ENCODE measurements at places on chromosomes 5 and 9.

- no peak for DNase-seq
Measured at GRCh38 chr5:160188141-160189015, 40.9 kb upstream of the FABP6 start.

GRCh38 chr5:78699552-78700153 lies 51.1 kb upstream of the LHFPL2 start:
- no peak for DNase-seq

DNA sequence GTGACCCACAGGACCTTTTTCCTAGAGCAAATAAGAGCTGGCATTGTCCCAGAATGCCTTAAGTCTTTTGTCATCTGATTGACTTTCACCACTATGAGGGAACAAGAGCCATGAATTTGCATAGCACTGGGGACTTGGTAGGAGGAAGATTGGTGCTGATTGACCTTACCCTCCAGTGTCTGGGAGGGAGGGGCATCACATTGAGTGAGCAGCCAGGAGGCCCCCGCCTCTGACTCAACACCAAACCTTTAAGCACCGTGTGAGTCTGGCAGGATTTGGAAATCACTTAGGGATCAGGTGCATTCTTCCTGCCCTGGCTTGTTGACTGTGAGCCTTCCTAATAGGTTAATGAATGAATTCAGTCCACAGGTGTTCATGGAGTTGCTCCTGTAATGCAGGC lies 40.7 kb downstream of the WNK2 start:
- DNase-seq, result no peak

DNA sequence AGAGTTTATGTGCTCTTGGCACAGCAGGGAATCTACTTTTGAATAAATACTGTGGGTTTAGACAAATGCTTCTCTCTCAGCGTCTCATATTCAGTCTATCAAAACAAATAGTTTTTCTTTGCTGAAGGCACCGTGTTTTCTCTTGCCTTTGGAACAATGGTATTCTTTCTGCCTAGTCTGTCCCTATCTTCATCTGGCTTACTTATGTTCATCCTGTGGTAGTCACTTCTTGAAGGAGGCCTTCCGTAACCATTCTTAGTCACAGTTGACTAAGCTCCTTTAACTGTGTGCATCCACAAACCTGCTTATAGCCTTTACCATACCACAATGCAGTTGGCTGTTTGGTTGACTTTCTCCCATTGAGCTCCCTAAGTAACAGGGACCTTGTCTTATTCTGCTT lies 45.9 kb downstream of the LARP1 start:
- DNase-seq, result no peak

- DNase-seq, result no peak
Measured at GRCh38 chr9:14207352-14207995, 106.5 kb downstream of the NFIB start.

DNA sequence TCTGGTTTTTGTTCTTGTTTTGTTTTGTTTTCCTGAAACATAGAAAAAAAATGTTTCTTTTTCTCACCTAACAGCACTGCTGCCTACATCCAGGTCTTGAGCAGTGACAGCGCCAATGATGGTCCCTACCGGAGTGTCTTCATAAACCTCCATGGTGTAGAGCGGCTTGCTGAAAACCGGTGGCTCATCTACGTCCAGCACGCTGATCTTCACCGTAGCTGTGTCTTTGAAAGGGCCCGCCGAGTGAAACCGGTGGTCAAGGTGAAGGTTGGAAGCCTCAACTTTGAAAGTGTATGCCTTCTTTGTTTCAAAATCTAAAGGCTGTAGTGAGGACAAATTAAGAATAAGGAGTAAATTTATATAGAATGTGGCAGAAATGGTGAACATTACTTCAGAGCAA lies 1051.0 kb downstream of the CDH12 start:
- DNase-seq, result no peak

DNA sequence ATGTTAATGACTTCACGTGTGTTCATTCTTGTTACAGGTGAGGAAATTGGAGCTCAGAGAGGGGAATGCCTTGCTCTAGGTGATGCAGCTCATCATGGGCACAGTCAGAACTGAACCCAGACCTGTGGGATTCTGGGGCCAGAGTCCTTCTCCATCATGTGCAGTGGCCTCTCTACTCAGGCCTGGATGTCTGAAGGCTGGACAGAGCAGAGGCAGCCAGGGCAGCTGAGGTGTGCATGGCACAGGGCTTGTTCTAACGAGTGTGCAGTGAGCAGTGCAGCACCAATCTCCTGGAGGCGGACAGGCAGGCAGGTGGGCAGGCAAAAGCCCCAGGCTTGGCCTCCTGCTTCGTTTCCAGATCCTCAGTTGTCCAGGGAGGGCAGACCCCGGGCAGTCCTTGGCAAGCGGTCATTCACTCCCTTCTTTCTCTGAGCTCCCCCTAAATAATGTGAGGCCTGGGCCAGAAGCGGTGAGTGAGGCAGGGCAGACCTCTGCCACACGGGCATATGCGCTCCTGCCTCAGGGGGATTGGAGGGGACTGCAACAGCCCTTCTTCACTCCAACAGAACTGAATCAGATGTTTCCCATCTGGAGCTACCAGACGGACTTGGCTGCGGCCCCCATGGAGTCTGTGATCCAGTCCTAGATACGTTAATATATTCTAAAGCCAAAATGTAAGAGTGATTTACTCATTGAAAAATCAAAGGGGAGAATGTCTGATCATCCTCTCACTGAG lies 68.7 kb upstream of the FSTL4 start:
- DNase-seq, result no peak

DNA sequence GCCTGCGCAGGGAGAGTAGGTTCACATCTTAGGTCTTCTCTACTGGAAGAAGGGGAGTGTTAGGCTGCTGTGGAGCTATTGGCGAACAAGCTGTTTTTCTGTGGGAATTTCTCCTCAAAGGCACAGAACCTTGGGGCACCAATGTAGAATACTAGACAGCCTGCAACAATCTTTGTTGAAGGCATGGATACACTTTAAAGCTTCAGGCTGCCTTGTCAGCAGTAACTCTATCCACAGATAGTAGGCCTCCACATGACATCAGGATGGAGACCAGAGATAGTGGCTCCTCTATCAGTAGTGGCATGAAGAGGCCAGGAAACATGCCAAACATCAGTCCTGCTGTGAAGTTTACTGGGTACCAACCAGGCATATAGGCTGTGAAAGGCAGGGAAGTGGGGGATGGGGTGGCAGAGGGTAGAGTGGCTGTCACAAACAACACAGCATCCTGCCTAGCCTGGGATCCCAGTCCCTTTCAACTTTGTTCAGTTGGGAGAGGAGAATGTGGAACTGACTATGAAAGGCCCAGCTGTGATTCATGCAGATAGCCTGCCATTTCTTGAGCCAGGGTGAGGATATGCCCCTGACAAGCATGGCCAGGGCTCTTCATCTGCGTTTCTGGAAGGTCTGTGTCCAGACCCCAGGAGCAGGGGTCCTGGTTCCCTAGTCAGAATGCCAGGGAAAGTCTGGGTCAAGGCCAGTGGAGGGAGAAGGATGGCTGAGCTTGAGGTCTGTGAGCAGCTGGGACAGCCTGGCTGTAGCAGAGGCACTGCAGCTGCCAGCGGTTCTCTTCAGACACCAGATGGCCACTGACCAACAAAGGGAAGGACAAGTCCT lies 1.0 kb upstream of the HK3 start:
- DNase-seq, result no peak

DNA sequence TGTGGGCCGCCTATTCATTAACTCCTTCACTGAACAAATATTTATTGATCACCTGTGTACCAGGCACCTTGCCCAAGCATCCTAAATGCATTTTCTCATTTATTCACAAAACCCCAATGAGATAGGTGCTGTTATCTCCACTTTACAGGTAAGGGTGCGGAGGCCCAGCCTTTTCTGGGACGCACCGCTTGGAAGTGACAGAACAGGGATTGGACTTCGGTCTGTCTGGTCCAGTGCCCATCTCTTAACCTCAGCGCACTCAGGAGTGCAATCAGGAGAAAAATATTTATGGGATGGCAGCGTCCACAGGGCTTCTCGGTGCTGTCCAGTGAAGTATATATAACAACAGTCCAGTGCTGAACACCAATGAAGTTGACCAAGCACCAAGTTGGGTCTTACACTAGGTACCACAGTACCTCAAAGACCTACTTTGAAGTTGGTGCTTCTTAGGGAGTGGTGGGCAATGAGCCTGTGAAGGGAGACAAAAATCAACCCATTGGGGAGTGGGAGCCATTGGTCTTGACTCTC lies 18.9 kb upstream of the GARNL3 start:
- no peak for DNase-seq

- no peak for DNase-seq
Measured at GRCh38 chr5:947626-948471, 55.2 kb downstream of the TRIP13 start.

DNA sequence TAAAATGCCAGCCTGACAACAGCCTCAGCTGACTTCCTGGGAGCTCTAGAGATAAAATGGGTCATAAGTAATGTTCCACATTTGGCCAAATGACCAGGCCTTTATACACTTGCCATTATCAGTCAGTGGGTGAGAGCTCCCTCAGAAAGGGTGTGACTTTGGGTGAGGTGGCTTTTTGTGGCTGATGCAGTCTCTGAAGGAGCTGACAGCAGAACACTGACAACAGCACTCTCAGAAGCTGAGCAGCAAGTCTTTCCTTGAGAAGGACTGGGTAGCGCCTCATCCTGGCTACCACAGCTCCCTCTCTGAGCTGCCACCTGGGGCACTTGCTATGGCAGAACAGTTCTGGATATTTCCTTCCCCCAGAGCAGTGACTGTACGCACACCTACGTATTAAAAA lies 22.0 kb upstream of the GNAQ start:
- DNase-seq, result no peak

DNA sequence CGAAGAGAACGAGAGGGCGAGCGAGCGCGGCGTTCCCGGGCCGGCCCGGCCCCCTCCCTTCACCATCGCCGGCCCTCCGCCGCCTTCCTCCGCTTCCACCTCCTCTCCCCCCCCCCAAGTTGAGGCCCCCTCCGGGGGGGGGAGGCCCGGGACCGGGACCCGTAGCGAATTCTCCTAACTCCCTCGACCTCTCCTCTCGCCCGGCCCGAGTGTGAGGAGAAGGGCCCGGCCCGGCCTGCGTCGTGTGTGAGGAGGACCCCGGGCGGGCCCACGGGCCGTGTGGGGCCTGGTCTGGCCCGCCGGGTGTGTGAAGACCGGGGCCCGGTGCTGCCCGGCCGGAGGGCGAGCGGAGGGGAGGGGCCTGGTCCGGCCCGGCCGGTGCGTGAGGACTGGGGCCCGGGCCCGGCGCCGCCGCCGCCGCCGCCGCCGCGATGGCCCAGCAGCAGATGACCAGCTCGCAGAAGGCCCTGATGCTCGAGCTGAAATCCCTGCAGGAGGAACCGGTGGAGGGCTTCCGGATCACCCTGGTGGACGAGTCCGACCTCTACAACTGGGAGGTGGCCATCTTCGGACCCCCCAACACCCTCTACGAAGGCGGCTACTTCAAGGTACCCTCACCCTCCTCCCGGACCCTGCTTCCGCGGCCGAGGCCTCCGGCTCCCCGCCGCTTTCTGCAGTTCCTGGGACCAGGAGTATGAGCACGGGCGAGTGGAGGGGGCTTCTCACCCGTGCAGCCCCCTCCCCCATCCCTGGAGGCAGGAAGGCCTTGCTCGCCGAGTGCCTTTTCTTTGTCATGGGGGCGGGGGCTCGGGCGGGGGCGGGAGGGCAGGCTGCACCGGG lies 587 bp downstream of the UBE2R2 start:
- DNase-seq, result peak; percentile 27

DNA sequence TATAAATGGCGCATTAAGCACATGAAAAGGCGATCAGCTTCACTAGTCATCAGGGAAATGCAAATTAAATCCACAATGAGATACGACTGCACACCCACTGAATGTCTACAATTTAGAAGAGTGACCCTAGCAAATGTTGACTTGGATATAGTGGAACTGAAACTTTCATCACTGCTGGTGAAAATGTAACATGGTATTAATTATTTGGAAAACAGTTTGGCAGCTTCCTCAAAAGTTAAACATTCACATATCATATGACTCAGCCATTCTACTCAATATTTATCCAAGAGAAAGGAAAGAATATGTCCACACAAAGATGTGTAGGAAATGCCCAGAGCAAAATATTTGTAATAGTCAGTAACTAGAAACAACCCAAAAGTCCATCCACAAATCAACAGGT lies 146.5 kb downstream of the LPAR1 start:
- no peak for DNase-seq

GRCh38 chr9:131008563-131008908 lies 438 bp upstream of the LAMC3 start:
- no peak for DNase-seq

DNA sequence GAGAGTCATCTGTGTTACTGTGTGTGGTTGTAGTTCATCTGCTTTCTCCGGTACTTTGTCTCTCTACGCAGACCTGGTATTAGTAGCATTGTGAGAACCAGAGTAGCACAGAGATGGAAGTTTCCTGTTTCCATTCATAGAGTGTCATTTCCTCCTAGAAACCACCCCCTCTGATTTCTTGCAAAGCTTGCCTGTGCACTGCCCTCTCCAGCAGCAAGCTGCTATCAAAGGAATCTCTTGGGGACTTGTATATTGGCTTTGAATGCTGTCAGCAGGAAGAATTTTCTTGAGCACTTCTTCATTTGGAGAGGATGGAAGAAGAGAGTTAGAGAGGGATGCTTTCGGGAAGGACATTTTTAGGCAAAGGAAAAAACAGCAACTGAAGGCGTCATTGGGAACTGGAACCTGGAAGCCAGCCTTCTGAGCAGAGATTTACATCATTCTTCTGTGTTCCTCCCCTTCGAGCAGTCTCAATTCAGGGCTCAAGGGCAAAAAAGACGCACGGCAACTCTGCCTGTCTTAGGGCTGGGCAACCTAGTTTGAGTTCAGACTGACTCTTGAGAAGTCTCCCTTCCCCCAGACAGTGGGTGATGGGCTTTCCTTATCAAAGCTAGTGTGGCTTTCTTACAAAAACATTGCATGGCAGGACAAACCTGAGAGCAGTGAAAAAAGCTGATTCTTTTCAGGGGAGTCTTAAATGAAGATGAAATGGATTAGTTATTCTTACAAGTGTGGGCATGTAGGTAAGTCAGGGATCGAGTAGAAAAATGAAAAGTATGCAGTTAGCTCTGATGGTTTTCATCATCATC lies 226.3 kb downstream of the AOPEP start:
- DNase-seq, result no peak

DNA sequence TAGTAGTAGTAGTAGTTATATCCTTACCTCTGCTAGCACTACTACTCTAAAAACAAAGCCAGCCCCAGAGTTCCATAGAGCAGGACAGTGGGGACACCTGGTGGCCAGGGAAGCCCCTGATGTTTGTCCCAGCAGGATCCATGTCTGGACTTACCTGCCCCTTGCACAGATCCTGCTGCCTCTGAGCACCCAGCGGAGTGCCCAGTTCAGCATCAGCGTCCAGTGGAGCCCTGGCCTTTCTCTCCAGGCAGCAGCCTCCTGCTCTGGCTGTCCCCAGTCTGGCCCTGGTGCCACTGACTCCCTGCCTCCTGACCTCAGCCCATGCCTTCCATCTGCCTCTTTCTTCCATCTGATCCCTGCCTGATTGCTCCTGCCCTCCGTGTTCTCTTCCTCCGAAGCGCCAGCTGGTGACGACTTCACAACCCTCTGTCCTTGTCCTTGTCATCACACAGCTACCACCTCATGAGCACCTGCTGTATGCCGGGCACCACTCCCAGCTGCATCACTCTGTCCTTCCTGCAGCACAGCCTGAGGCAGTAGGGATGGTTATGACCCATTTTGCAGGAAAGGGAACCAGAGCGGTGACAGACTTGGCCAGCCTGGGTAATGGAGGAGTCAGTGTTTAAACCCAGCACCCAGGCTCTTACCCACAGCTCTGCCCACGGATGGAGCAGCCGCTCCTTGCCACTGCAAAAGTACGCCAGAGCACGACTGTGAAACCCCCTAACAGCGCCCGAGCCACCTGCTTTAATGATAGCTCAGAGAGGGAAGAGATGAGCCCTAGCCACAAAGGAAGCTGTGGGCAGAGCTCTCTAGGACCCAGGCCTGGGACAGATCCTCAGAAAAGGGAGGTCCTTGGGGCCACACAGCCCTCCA lies 11.5 kb downstream of the SARDH start:
- DNase-seq, result no peak
